ENCODE measurements at places on chromosomes 5 and 9. TPM values are rescaled to one million over a fixed set of nuclear protein-coding genes. Genes with fewer than 3 reads are reported as not detected.

GRCh38 chr9:131982671-131983239 lies 96.9 kb downstream of the MED27 start:
- no peak for DNase-seq

Gene HSPA5
- 202 TPM for total RNA-seq

DNA sequence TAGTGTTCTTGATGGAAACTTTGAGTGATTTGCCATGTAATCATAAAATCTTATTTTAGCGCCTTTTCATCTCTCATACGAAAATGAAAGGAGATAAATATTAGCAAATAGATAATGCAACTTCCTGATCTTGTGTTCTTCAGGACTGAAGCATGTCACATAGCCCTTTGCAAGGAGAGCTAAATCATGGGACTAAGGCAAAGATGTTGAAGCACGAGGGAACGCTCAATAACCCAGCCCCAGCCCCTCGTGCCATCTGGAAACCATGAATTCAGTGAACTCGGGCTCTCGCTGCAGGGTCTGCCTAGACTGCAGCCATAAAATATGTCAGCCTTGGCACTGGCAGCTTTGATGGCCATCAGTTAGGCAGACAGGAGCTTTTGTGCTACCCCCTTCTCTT lies 58.2 kb downstream of the F2RL2 start:
- DNase-seq, result no peak

DNA sequence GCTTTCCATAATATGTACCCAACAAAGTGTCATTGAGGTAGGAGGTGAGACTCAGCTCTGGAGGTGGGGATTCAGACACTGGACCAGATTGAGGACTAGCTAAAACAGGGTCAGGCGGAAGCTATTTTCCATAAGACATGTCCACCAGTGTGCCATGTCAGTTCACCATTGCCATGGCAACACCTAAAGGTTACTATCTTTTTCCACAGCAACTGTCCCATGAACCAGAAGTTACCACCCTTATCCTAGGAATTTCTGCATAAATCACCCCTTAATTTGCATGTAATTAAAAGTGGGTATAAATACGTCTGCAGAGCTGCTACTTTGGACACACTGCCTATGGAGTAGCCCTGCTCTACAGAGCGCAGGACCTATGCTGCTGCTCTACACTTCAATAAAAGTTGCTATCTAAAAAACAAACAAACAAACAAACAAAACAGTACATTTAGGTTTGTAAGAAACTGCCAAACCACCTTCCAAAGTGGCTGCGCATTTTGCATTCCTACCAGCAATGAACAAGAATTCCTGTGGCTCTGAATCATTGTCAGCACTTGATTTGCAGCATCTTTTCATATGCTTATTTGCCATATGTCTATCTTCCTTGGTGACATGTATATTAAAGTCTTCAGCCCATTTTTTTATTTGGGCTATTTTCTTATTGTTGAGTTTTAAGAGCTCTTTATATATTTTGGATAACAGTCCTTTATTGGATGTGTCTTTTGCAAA lies 18.0 kb upstream of the TRIM32 start:
- DNase-seq, result no peak

Data from left ventricle myocardium inferior (tissue), 1 donor.